ENCODE measurements at places on chromosomes 12 and 14.

GRCh38 chr12:83245156-83245555 lies 558.5 kb downstream of the TMTC2 start:
- no peak for DNase-seq

- no peak for DNase-seq
Measured at GRCh38 chr12:117718141-117718540, 250.6 kb downstream of the KSR2 start.

GRCh38 chr12:2501464-2502191 lies 293.1 kb upstream of the FKBP4 start:
- DNase-seq = no peak

GRCh38 chr14:98682726-98683125 lies 589.3 kb downstream of the BCL11B start:
- no peak for DNase-seq

DNA sequence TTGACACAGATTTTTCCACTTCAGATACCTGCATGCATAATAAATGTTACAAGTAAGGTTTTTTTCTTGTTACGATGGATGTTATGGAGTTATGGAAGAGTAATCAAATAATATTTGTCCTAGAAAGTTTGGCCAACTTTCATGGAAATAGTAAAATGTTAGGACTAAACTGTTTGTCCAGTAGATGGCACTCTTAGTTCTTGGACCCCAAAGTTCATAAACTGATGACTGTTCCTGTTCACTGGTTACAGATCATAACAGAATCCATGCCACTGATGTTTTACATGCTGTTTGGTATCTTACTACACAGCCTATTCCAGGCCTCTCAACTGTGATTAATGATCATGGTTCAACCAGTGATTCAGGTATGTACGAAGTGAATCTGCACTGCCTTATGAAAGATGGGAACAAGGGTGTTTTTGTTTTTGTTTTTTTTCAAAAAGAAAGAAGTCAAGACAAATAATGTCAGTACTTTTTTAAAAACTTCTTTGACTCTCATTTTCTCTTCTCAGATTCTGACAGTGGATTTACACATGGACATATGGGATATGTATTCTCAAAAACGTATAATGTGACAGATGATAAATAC lies 48.8 kb upstream of the SLCO1C1 start:
- no peak for DNase-seq

DNA sequence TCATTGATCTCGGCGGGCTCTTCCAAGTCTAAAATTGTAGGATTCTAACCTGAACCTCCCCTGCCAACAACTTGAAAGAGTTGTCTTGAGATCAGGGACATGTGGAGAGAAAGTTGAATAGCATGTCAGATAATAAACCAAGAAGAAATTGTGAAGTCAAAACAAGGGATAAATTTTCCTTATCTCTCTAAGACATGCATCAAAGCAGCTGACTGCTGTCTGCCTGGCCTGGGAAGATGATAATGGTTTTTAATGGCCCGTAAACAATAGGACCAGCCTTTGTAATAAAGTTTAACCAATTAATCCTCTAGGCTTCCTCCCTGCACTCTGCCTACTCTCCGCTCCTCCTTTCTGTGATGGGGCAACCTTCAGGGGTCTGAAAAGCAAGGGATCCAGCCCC lies 67.9 kb downstream of the DPF3 start:
- no peak for DNase-seq

GRCh38 chr12:110330544-110330943 lies 49.5 kb downstream of the ATP2A2 start:
- DNase-seq = no peak

DNA sequence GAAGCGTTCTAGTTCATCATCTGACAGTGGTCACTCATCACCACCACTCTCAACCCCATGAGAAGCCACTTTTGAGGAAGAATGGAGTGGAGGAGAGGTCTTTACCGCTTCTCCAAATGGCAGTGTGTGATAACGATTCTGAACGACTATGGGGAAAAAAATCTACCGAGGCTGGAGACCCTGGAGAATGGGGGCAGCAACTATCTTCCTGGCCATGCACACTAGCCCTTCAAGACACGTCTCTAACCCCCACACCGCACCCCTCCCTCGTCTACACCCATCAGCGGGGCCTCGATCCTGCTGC lies 365 bp downstream of the ING4 start:
- no peak for DNase-seq

GRCh38 chr12:130196827-130197226 lies 34.6 kb downstream of the FZD10 start:
- no peak for DNase-seq

- peak; percentile 74 for DNase-seq
Measured at GRCh38 chr14:72443991-72444441, 449.9 kb downstream of the DPF3 start.

DNA sequence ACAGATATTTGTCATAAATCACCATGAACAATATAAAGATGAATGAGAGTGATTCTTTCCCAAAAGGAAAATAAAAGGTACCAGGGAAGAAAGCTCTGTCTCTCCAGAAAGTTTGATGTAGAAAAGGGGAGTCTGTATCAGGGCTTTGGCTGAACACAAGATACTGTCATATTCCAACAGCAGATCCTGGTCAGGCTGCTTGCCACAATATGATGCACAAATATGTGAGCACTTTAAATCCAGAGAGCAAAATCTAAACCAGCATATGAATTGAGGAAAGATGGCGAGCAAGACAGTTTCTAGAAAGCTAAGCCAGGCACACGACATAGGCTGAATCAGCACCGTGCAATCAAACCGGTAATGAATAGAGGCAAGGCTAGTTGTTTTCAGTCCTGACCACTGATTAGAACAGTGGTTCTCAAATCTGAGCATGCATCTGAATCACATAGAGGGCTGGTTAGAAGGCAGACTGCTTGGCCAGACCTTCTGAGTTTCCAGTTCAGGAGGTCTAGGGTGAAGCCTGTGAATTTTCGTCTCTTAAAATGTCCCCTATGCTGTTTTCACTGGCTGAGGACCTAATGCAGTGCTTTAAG lies 60.7 kb downstream of the PLCZ1 start:
- no peak for DNase-seq

- DNase-seq = no peak
Measured at GRCh38 chr14:62301080-62301479, 538.9 kb downstream of the SNAPC1 start.

GRCh38 chr14:59239022-59239421 lies 50.6 kb downstream of the DAAM1 start:
- DNase-seq = no peak

DNA sequence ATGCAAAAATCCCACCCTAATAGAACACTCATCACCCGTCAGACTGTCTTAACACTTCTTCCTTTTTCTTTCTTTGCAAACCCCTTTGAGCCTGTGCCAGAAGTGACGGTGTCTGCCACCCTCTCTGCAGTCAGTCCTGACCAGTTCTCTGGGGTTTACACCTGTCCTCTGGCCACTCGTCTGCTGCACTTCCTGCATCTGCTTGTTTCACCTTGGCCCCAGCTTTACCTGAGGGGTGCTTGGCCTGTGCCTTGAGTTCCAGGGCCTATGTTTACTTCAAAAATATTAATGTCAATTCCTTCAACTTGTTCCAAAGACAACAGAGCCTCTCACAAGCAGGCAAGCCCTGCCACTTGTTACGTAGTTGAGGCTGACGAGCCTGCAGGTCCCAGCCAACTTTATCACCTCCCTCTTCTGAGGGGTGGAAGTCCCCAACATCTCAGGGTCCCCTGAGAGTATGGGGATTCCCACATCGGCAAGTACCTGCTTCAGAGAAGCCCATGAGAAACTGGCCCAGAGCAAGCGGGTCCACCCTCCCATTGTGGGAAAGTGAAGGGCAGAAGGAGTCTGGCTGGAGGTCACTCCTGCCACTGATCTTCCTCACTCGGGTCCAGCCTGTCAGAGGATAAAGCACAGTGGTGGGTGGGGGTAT lies 205.4 kb downstream of the DAD1 start:
- DNase-seq = no peak

DNA sequence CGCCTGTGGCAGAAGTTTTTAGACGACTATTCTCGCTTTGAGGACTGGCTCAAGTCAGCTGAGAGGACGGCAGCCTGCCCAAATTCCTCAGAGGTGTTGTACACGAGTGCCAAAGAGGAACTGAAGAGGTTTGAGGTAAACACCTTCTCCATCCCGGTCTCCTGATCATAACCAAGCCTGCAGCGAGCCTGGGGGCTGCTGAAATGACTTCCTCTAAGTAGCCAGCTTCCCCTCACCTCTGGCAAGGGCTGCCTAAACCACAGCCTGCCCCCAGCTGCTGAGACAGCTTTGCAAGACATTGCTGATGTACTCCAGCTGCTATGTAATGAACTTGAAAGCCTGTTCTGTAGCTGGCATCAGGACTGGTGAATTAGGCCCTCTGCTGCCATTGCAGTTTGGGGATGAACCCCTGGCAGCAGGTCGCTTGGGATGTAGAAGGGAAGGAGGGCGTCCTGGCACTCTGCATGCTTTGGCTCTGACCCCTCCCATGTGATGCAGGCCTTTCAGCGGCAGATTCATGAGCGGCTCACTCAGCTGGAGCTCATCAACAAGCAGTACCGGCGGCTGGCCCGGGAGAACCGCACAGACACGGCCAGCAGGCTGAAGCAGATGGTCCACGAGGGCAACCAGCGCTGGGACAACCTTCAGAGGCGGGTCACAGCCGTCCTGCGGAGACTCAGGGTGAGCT lies 84.6 kb downstream of the ESR2 start:
- no peak for DNase-seq

DNA sequence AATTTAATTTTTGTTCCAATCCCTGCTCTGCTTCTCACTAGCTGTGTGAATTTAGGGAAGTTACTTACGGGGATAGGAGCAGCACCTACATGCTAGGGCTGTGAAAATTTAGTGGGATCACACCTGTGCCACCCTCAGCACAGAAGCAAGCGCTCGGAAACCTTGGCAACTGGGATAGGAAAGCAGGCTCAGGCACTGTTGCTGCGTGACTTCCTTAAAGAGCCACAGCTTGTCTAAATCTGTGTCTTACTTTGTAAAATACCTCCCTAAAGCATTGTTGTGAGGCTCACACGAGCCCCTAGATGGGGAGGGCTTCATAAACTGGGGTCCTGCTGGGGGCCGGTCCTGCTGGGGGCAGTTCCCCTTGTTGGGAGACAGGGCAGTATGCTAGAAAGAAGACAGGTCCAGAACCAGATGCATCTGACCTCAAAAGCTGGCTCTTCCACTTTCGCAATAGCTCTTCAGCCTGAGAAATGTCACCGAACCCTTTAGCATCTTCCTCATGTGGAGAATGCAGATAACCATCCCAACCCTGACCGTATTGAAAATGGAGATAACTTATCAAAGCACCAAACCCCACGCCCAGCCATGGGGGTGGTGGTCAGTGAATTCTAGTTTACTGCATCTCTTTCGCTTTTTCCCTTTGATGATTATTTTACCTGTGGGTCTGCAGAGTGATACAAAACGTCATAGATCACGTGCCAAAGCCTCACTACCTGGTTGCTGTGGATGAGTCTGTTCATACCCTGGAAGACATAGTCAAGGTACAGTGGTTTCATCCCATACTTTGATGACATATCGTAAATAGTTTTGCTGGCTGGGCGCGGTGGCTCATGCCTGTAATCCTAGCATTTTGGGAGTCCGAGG lies 54.1 kb downstream of the AK7 start:
- DNase-seq = no peak

DNA sequence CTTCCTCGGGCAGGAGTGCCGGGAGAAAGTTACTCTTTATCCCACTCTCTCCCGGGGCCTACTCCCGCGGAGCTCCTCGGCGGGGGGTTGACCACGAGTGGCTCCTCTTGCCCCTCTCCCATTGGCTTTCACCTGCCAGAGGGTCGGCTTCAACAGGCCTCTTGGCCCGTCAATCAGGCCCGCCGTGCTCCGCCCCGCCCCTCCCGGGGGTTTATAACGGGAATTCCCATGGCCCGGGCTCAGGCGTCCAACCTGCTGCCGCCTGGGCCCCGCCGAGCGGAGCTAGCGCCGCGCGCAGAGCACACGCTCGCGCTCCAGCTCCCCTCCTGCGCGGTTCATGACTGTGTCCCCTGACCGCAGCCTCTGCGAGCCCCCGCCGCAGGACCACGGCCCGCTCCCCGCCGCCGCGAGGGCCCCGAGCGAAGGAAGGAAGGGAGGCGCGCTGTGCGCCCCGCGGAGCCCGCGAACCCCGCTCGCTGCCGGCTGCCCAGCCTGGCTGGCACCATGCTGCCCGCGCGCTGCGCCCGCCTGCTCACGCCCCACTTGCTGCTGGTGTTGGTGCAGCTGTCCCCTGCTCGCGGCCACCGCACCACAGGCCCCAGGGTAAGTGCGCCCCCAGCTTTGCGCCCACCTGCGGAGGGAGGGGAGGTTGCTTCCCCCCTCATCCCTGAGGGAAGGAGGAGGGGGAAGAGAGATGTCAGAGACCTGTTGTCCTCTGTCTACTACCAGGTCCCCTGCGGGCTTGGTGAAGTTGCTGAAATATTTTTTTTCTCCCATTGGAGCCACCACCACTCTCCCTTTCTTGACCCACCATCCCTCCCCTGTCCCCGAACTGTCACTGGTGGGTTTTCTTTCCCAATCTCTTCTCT lies at the start of gene SMOC1:
Gene SMOC1, plus strand, starts transcription at position 242 of the 869 bp plus-strand sequence. Its CDS starts 263 bp downstream, at position 505.
- DNase-seq = peak; percentile 43

GRCh38 chr14:35940291-35940690 lies 114.2 kb downstream of the BRMS1L start:
- DNase-seq = no peak

DNA sequence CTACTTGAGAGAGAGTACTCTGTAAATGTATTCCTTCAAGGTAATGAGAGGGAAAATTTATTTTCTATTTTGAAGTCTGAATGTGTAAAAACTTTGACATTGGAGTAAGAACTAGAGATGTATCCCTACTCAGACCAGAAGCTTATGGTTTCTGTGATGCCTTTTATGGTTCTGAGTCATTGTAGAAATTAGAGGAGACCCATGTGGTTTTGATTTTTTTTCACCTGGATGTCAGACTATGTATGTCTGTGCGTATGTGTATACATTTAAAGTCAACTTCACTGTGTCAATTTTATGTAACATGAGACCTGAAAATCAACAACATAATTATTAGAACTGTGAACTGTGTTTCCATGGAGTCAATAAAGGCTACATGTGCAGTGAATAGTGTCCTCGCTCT lies 302.0 kb downstream of the TRHDE start:
- no peak for DNase-seq

DNA sequence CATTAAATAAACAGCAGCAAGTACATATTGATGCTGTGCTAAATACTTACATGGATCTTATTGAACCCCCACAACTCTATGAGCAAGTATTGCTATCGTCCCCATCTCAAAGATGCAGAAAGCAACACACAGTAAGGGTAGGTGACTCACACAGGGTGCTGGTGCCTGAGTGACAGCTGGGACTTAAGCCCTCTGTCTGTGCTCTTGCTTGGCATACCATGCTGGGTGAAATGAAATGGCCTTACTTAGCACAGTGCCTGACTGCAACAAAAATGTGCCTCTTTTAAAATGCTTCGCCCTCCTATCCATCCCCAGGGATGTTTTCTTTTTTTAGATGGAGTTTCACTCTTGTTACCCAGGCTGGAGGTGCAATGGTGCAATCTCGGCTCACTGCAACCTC lies 788 bp downstream of the TEX52 start:
- DNase-seq = no peak

Measured in activated CD4-positive, alpha-beta memory T cell treated with anti-CD3 and anti-CD28 coated beads for 36 hours (primary cell).